Heart left ventricle (tissue), 16 donors: ENCODE measurements at places on chromosomes 7 and 10. TPM values are rescaled to one million over a fixed set of nuclear protein-coding genes. Genes with fewer than 3 reads are reported as not detected.

Gene MINPP1
- 6.2 TPM for polyA plus RNA-seq

Gene ZNF804B
- not detected for polyA plus RNA-seq

Gene FRMPD2
- not detected for polyA plus RNA-seq

Gene TYW1B
- polyA plus RNA-seq = 1.0 TPM

Gene MOGAT3
- polyA plus RNA-seq = not detected

Gene CDK1
- polyA plus RNA-seq = 0.96 TPM
